ENCODE measurements at places on chromosomes 12 and 14.

- peak; percentile 70 for DNase-seq
Observed at GRCh38 chr12:131850856-131851559, 22.8 kb downstream of the MMP17 start.

- DNase-seq: no peak
Observed at GRCh38 chr14:85079842-85080730, 449.9 kb upstream of the FLRT2 start.

GRCh38 chr12:76308866-76309265, 39.3 kb downstream of the BBS10 start:
- no peak for DNase-seq

GRCh38 chr14:26594148-26594547, 3.7 kb downstream of the NOVA1 start:
- DNase-seq: no peak

GRCh38 chr14:74161526-74162158, 76.9 kb downstream of the LIN52 start:
- no peak for DNase-seq

GRCh38 chr14:70654632-70655031, 12.9 kb downstream of the TTC9 start:
- no peak for DNase-seq

DNA sequence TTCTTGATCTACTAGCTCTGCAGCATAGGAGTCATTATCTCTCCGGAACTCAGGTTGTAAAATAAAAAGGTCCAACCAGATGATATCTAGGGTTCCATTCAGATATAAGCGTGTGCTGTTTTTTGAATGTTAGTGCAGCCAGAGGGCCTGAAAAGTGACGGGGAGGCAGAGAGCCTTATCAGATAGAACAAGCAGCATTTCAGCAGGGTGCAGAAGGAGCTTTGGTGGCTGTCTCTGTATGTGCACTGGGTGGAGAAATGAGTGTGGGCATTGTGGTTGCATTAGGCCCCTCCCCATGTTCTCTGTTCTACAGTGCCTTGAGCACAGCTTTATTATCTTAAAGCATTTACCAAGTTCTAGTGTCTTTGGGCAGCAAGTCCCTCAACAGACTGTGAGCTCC, 275.1 kb downstream of the NRXN3 start:
- DNase-seq: no peak

DNA sequence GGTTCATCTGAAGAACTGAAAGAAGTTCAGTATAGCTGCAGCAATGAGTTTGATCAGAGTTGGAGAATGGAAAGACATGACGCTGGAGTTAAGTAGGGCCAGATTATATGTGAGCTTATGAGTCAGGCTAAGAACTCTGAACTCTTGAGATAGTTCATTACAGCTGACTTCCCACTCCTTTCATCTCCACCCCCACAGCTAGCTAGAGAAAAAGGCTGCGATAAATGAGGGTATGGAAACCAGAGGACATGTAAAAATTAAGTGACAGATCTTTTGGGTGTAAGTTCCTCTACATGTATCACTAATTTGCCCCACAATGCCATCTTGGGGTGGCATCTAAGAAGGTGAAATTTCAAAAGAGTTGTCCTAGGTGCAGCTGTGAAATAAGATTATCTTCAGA, 28.6 kb downstream of the PYM1 start:
- DNase-seq: no peak

GRCh38 chr12:13152281-13152680, 44.2 kb upstream of the EMP1 start:
- DNase-seq: no peak

GRCh38 chr12:132491138-132491663, 1.2 kb downstream of the FBRSL1 start:
- DNase-seq: no peak

GRCh38 chr12:121793440-121793837, at the start of gene RHOF:
TSS of gene RHOF (minus strand) at chr12:121793688. CDS start at chr12:121793633, 55 bp downstream.
- DNase-seq: no peak

DNA sequence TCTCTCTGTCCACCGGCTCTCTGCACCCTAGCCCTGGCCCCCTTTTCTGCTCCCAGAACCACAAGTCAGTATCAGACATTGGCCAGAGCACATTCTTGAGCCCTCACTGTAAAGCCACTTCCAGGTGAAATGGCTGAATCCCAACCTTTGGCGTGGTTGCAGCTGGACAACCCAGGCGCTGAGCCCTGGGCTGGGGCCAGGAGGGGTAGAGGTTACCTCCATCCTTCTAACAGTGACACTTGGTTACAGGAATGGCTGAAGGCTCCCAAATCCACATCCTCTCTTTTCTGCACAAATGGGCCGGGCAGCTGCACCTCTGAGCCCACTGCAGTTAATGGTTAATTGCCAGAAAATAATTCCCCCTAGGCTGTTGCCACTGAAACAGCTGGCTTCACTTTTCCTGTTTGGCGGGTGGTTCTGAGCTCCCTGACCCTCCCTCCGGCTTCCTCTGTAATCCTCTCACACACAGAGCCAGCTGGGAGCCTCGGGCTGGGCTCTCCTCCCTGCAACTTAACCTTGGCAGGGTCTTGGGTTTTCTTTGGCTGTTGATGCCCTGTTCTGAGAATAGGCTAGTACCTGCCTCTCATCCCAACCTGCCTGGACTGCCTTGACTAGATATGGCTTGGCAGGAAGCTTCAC, 44.1 kb downstream of the TSPAN11 start:
- DNase-seq: no peak

DNA sequence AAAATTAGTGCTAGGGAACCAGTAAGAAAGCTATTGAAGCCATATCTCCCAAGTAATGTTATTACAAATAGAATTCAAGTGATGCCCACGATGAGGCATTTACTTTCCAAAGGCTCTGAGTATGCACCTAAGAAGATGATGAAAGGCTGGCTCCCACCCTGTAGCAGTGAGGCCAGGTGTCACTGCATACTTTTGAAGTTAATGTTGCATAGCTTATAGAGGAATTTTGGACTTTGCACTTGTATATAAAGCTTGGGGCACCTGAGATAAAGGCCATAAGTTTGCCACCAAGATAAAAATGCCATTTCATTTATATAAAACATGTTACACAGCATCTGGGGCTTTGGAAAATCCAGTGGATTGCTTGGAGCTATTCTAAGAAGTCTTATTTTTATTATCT, 96.2 kb downstream of the PTPRB start:
- no peak for DNase-seq

GRCh38 chr14:102500158-102500662, 9.4 kb downstream of the ANKRD9 start:
- no peak for DNase-seq

- no peak for DNase-seq
Observed at GRCh38 chr14:65318636-65319506, 93.7 kb upstream of the FUT8 start.

DNA sequence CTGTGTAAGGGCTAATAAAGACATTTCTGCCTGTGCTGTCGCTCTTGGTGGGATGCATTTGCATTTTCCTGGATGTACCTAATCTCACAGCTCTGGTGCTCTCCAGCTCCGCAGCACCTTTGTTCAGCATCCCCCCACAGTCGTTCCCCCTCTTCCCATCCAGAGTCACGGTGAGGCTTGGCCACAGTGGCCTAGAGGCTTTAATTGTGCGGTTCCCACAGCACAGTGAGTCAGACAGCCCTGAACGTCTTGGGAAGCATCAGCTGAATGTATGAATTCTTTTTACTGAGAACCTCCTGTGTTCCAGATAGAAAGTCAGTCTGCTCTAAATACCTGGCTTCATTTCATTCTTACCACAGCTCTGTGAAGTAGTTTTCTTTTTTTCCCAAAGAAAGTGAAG, 28.7 kb downstream of the MLXIP start:
- peak; percentile 43 for DNase-seq

- DNase-seq: no peak
Observed at GRCh38 chr12:19882346-19882745, 443.1 kb downstream of the AEBP2 start.

GRCh38 chr14:66746316-66747006, 238.5 kb downstream of the GPHN start:
- DNase-seq: no peak

- DNase-seq: no peak
Observed at GRCh38 chr12:89075880-89076540, 276.3 kb downstream of the DUSP6 start.

- DNase-seq: no peak
Observed at GRCh38 chr14:104141621-104142091, 3.3 kb downstream of the KIF26A start.

- DNase-seq: peak; percentile 11
Observed at GRCh38 chr12:78146365-78146772, 315.7 kb downstream of the NAV3 start.

- no peak for DNase-seq
Observed at GRCh38 chr12:83808591-83808990, 1104.0 kb downstream of the SLC6A15 start.

- DNase-seq: peak; percentile 76
Observed at GRCh38 chr14:22886500-22887259, 3.7 kb downstream of the REM2 start.

- no peak for DNase-seq
Observed at GRCh38 chr14:100728962-100729361, 2.3 kb downstream of the DLK1 start.

DNA sequence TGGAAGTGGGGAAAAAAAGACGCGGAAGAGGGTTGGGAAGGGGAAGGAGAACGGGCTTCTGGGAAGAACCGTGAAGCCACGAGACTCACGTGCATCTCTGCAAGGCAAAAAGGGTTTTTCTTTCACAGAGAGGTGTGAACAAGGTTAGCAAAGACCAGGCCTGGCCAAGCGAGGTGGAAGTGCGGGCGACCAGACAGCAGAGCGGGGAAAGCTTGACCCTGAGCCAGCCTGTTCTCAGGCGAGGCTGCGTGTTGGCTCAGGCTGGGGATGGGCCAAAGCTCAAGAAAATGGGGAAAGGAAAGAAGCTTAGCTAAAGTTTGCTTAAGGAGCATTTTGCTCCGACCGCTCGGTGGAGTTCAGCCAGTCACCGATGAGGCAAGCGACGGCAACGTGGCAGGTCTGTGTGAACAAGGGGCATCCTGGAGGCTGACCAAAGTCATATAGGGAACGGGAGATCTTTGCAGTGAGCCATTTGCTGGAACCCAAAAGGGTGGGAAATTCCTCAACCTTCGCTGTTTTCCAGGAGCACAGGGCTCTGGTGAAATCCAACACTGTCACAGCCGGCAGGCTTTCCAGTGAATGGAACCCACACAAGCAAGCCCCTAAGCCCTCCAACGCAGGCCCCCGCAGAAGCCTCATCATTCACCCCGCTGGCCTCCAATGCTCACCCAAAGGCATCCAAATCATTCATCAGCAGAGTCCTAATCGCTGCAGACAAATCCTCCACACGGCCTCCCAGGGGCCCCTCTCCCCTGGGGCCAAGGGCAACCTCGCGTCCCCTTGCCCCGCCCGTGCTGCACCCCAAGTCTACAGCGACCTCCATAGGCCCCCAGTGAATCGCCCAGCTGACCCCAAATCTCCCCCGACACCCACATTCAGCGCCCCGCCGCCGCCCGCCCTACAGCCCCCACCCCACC, 754 bp downstream of the ZNF605 start:
- no peak for DNase-seq

DNA sequence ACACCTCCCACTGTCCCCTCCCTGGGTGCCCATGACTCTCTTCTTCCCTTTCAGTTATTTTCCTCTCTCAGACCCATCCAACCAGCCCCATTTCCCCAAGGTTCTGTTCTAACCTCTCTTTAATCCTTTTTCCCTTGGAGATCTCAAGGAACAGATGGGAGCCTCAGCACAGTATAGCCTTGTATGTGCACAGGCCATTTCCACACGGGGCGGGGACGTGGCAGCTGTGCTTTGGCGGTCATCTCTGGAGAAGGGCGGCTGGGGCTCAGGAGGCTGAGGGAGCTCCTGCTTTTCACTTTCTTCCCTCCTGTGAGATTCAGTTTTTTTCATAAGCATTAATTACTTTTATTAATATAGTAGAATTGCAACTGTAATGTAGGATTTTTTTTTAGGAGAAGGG, 212.2 kb downstream of the ZFP36L1 start:
- no peak for DNase-seq

GRCh38 chr12:49367381-49368239, at the start of gene SPATS2:
TSS of gene SPATS2 (plus strand) at chr12:49367462. CDS start at chr12:49461013, 93,551 bp downstream.
- peak; percentile 98 for DNase-seq

GRCh38 chr14:61965030-61965745, 203.0 kb downstream of the SNAPC1 start:
- DNase-seq: no peak

DNA sequence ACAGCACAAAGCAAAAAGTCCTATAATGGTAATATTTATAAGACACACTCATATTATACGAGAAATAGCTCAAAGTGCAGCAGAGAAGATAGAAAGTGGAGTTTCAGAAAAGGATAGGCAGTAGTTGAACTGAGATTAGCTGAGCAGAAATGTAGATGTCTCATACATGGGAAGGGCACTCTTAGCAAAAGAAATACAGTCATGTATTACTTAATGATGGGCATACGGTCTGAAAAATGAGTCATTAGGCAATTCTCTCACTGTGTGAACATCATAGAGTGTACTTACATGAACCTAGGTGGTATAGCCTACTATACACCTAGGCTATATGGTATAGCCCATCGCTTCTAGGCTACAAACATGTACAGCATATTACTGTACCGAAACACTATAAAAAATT, 671.3 kb downstream of the RPS29 start:
- no peak for DNase-seq

DNA sequence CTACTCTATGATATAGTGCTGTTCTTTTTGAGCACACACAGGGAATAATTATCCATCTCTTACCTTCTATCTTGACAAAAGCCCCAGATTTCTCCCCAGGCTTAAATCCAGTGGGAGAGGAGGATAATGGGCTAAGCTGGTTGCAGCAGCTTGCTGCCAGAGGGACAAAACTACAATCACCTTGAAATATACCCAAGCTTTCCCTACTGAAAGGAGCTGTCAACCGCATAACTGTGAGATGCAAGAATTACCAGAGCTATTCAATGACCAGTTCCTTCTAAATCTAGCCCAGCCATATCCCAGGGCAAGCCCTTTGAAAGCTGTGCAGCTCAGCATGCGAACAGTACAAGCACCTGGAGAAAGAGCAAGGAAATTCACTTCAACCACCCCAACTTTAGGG, 943 bp upstream of the MGAT4C start:
- DNase-seq: no peak

GRCh38 chr12:22631863-22632463, 7.0 kb downstream of the ETNK1 start:
- DNase-seq: no peak

DNA sequence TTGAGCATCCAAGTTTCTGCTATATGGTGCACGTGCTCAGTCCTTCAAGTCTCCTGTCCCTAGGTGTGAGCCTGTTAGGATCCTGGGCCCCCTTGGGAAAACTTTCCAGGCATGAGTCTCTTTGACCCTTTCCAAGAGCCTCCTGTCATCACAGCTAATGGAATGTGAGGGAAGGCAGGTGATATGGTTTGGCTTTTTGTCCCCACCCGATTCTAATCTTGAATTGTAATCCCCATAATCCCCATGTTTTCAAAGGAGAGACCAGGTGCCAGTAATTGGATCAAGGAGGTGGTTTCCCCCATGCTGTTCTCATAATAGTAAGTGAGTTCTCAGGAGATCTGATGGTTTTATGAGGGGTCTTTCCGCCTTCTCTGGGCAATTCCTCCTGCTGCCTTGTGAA, 265.5 kb downstream of the ATP23 start:
- DNase-seq: no peak

- DNase-seq: no peak
Observed at GRCh38 chr14:43116341-43116740, 1390.7 kb downstream of the FSCB start.

GRCh38 chr12:124227951-124228711, 66.8 kb upstream of the RFLNA start:
- DNase-seq: no peak
